NCI-H1436 treated with DMSO at 0.1 percent for 48 hours (cell line): ENCODE measurements at places on chromosomes 5 and 9.

GRCh38 chr5:159956074-159956473 lies 39.8 kb downstream of the ADRA1B start:
- DNase-seq: no peak

DNA sequence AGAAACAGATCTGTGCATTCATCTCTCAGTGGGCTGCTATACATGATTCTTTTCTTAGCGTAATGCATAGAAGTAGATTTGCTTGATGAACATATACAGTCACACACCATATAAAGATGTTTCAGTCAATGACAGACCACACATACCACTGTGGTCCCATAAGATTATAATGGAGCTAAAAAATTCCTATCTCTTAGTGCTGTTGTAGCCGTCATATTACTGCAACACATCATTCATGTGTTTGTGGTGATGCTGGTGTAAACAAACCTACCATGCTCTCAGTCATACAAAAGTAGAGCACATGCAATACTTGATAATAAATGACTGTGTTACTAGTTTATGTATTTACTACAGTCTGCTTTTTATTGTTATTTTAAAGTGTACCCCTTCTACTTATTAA lies 214.3 kb downstream of the ARHGAP26 start:
- DNase-seq: no peak

GRCh38 chr9:107274953-107275422 lies 8.1 kb upstream of the RAD23B start:
- no peak for DNase-seq

GRCh38 chr9:23088932-23089364 lies 642.3 kb downstream of the DMRTA1 start:
- DNase-seq: no peak

- no peak for DNase-seq
These were observed 838 bp downstream of the POLK start for GRCh38 chr5:75512383-75513074.

DNA sequence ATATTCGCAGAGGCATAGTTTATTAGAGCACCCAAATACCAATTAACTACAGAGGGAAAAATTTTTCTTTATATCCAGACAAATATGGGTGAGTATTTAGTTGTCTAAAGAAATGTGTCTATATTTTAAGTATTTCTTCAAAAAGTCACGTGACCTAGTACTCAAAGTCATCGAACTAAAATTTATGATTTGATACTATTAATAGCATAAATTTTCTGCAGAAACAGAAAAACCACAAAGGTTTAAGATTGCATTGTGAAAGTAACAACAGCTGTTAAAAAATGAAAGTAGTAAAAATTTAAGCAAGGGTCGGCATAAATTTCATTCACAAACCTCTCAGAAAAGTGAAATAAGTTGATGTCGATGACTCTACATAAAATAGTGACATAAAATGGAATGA lies 323.9 kb upstream of the RORB start:
- no peak for DNase-seq
